Esophagus muscularis mucosa (tissue), 4 donors: ENCODE measurements at places on chromosomes 5 and 9.
A peak's percentile ranks its signal among the peaks of the same experiment; 100 is the strongest.

GRCh38 chr9:125763394-125763801, 16.2 kb downstream of the PBX3 start:
- DNase-seq = no peak

DNA sequence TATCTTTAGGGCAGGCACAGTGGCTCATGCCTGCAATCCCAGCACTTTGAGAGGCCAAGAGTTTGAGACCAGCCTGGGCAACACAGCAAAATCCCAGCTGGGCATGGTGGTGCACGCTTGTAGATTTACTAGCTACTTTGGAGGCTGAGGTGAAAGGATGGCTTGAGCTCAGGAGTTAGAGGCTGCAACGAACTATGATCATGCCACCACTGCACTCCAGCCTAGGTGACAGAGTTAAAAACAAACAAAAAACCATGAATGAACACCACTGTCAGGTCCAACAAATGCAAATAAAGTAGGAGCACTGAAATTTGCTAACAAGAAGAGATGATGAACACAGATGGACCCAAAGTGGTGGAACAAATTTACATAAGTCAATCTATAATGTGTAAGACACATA, 4.9 kb downstream of the PTBP3 start:
- DNase-seq = no peak

DNA sequence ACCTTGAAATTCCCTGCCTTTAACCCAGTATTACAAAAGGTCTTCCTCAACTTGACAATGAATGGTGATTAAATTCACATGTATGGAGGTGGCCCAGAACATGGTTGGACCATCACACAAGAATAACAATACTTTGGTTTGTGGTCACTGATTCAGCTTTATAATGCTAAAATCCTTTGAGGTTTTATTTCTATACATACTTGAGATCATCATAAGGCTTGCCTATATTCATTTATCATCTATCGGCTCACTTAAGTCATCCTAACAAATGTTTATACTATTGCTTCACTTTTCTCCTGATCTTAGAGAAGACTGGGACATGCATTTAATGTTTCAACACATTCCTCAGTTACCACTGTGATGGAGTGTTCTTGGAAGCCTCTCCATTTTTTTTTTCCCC, 191.3 kb downstream of the DMAC1 start:
- no peak for DNase-seq

DNA sequence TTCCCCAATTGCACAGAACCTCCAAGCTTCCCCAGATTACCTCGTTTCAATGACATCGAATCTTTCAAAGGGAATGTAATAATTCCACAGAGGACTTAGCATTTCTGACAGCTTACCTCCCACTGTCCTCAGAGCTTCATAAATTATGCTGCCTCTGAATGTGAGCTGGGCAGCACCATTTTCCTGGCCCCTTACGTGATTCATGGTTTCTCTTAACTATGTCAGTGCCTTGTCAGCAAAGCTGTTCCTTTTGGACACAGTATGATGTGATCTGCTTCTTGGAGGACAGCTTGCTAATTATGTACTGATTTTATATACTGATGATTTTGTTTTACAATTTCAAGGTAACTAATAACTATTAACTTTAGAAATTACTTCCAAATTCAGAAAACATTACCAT, 27.7 kb upstream of the SSBP2 start:
- DNase-seq = no peak

- peak; percentile 87 for DNase-seq
Observed at GRCh38 chr9:129283291-129283691, 105.2 kb upstream of the IER5L start.

DNA sequence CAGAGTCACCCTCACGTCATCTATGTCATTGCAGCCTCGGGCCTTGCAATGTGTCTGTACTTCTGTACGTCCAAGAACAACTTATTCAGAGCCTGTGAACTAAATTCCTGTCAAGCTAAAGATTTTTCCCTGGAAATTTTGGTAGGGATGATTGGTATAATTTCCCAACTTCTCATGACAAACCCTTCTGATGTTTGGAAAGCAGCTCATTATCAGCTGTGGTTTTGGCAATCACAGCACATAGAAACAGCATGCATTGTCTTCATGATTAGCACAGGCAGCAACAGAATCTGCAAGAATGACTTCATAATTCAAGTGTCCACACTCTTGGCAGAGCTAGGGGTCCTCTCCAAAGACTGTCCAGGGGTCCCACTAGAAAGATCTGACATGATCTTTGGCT, 49.5 kb downstream of the APBA1 start:
- no peak for DNase-seq

DNA sequence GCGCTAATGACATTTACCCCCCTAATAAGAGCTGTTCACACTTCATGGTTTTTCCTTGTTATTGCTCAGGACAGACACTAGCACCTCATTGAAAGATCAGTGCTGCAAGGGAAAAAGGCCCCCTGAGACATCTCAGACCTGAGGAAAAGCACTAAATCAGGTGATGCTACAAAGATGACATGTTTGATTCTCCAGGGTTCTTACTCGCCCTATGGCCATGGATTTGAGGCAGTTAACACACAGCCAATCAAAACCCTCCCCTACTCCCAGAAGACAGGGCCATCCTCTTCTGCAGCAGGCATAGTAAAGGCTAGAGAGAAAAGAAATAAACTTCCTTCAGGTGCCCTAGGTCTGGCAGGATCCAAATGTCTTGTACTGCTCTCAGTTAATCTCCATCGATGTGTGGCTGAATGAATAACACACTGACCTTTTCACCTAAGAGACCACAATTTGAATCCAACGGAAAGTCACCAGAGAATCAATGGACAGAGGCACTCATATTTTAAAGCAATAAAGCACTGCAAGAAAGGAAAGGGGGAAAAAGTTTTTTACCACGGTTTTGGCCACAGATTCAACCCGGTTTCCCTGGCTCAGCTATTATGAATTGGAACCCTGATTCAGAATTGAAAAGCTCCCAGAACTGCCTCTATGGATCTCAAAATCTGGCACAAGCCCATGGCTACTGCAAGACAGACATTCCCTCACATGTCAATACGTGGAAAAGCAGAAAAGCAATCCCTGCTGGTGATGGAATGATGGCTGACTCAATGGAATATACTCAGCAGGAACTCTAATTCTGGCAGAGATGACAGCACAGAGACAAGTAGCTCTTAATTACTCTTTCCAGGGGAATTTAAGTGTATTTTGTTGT, 329.5 kb downstream of the BNC2 start:
- DNase-seq = no peak

DNA sequence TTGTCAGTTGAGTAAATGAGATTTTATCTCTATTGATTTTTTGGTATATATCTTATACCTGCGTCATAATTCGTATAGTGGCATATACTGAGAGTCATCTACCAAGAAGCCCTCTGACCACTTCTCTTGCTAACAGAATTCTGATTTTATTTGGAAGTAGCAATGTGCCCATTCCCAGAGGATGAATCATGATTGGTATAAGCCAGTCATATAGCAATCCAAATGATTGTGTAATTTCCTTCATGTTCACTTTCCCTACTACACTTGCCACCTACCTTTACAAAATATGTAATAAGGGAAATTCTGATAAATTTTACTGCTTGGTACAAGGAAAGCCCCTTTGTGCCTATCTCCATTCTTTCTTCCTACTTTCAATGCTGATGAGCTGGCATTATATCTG, 16.1 kb upstream of the ZNF462 start:
- no peak for DNase-seq

GRCh38 chr9:126125577-126125976, 201.1 kb upstream of the MVB12B start:
- peak; percentile 50 for DNase-seq

DNA sequence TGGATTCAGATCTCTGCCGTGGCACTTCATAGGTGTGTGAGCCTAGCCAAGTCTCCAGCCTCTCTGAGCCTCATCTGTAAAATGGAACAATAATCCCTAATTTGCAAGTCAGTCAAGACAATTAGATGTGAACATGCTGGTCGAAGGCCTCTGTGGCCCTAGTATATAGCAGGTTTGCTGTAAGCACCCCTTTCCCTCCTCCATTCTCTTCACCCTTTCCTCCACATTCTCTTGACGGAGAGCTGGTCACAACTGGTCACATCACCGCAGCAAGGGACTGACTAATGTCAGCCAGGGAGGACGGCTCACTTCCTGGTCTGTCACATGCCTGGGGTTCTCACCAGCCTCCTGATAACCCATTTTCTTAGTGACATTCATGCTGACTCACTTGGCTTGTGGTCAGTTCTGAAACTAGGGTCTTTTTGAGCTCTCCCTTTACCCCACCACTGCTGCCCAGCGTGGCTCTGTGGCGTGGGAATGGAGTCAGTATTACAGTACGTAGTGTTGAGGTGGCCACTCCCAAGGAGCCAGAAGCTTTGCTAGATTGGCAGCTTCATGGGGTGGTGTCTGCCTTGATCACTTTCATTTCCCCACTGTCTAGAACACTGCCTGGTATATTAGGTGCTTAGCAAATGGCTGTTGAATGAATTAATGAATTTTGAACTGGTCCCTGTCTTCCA, 47.8 kb downstream of the ERGIC1 start:
- no peak for DNase-seq

- no peak for DNase-seq
Observed at GRCh38 chr9:137832191-137832700, 45.3 kb upstream of the CACNA1B start.

- no peak for DNase-seq
Observed at GRCh38 chr9:89606624-89607311, 2.0 kb downstream of the GADD45G start.

DNA sequence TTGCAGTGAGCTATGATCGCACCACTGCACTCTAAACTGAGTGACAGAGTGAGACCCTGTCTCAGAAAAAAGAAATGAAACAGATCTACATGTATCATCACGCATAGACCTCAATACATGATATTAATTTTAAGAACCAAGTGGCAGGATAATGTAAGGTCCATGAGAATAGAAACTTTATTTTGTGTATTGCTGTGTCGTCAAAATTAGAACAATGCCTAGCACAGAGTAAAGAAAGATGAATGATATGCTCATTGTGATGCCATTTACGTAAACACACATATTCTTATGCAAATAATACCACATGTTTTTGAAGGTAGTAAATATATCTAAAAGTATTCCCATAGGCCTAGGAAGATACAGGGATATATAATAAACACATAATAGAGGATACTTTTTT, 3.6 kb upstream of the UIMC1 start:
- DNase-seq = no peak

DNA sequence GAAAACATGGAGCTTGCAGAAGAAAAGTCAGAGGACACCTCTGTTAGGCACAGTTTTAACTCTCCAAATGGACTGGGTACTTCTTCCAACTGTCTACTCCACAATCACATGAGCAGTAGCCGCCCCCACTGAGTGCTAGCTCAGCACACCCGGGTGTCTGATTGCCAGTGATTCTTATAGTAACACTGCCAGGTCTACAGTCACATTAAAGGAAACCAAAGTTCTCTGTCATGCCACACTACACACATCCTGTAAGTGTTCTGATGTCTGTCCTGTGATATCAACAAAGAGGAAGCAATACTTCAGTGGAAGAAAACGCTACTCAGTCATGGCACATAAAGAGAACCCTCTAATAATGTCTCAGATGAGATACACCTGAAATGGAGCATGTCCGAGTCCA, at the start of gene HAVCR2:
HAVCR2 (minus strand) TSS at position 69 of the 400 bp plus-strand sequence; CDS start at position 8, 61 bp downstream.
- peak; percentile 92 for DNase-seq

GRCh38 chr9:78857373-78858225, 560.7 kb downstream of the PSAT1 start:
- DNase-seq = no peak

GRCh38 chr5:132256783-132257130, 739 bp upstream of the PDLIM4 start:
- no peak for DNase-seq

DNA sequence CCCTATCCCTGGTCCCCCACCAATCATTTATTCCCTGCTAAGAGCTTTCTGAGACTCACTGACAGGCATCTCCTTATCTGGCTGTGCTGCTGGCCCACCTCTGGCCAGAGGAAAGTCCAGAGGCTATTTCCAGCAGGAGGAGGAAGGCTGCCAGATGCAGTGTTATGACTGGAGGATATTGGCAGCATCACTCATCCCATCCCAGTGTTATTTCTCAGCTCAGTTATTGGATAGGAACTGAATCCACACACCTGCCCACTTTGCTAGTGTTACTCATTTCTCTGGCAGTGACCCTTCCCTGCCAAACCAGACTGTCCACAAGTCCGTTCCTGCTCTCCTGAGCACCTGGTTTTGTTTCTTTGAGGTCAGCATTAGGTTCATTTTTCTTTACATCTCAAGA, 228.2 kb downstream of the GRIA1 start:
- DNase-seq = peak; percentile 81
